ENCODE measurements at places on chromosomes 11 and 22.

GRCh38 chr22:38189104-38189503, 7.5 kb upstream of the PLA2G6 start:
- no peak for DNase-seq

GRCh38 chr11:60084631-60085273, 3.7 kb upstream of the MS4A2 start:
- no peak for DNase-seq

GRCh38 chr11:116948391-116948790, 111.0 kb upstream of the APOA1 start:
- DNase-seq: no peak

DNA sequence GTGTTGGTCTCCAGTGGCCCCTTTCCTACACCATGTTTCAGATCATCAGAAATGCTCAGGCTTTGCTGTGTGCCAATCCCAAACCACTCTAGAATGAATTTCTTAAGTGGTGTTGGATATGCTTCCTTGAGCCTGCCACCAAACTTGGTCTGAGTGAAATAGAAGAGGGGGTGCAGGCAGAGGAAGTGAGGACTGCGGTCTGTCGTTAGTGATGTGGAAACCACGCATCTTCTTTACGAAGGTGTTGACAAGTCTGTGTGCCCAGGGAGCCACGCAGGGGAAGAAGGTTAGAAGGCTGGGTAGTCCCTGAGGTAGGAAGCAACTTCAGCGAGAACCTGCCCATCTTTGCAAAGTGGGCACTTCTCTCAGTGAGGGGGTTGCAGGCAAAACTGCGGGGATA, 187.4 kb upstream of the NAV2 start:
- no peak for DNase-seq

GRCh38 chr11:112587664-112588063, 327.0 kb upstream of the PLET1 start:
- DNase-seq: no peak

DNA sequence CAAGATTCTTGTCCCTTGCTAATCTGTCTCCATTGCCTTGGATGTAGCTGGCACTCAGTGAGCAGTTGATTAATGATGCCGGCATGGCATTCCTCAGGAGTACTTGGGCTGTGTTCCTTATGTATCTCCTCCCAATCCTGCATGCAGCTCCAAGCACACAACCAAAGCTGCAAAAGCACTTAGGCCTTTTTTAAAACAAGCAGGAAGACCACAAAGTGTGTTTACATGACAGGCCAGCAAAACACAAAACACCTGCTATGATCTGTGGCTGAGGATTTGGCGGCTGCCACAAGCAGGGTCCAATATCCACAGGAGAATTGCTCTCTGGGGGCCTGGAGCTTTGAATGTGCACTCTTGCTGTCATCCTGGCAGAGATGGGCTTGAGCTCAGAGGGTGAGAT, 8.9 kb downstream of the ABTB2 start:
- DNase-seq: no peak

DNA sequence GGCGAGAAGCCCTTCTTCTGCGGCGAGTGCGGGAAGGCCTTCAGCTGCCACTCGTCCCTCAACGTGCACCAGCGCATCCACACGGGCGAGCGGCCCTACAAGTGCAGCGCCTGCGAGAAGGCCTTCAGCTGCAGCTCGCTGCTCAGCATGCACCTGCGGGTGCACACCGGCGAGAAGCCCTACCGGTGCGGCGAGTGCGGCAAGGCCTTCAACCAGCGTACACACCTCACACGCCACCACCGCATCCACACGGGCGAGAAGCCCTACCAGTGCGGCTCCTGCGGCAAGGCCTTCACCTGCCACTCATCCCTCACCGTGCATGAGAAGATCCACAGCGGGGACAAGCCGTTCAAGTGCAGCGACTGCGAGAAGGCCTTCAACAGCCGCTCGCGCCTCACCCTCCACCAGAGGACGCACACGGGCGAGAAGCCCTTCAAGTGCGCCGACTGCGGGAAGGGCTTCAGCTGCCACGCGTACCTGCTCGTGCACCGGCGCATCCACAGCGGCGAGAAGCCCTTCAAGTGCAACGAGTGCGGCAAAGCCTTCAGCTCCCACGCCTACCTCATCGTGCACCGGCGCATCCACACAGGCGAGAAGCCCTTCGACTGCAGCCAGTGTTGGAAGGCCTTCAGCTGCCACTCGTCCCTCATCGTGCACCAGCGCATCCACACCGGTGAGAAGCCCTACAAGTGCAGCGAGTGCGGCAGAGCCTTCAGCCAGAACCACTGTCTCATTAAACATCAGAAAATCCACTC, 12.2 kb downstream of the ZNF74 start:
- DNase-seq: no peak

DNA sequence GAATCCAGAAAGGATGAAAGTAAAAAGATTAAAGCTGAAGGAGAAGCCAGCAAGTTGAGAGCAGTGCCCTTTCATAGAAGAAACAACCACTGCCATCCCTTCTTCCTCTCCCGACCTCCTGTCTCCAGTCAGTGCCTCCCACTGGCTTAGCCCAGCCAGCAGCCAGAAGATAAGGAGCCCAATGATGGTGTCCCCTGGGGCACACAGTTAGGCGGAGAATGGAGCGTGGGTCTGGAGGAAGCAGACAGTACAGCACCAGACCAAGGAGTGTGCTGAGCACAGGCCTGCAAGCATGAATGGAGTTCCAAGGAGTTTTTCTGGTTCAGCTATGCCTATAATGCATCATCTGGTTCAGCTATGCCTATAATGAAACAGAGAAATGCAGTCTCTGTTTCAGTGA, 54.3 kb upstream of the TNRC6B start:
- DNase-seq: no peak

DNA sequence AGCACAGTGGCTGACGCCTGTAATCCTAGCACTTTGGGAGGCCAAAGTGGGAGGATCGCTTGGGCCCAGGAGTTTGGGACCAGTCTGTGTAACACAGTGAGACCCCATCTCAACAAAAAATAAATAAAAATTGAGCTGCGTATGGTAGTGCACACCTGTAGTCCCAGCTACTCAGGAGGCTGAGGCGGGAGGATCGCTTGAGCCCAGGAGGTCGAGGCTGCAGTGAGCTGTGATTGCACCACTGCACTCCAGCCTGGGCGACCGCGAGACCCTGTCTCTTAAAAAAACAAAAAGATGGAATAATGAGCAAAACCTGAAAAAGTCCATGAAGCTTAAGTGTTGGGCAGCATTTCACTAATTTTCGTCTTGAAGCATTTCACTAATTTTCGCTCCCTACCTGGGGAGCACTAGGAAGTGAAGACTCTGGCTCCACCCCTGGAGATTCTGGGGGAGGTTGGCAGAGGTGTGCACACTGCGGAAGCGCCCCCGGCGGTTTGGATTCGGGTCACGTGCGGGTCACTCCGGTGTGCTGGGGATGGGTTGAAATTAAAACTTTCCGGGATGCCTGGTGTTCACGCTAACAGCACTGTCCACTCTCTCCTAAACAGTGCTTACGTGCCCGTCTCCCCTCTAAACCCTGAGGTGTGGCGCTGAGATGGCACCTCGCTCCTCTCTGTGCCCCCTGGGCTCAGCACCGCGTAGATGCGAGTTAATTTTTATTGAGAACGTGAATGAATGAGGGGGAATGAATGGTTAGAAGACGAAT, 906 bp upstream of the NAA40 start:
- peak; percentile 59 for DNase-seq

- DNase-seq: no peak
These were observed 24.6 kb downstream of the SDHAF2 start for GRCh38 chr11:61454520-61454919.

GRCh38 chr11:914204-914603, 3.6 kb upstream of the CHID1 start:
- no peak for DNase-seq

DNA sequence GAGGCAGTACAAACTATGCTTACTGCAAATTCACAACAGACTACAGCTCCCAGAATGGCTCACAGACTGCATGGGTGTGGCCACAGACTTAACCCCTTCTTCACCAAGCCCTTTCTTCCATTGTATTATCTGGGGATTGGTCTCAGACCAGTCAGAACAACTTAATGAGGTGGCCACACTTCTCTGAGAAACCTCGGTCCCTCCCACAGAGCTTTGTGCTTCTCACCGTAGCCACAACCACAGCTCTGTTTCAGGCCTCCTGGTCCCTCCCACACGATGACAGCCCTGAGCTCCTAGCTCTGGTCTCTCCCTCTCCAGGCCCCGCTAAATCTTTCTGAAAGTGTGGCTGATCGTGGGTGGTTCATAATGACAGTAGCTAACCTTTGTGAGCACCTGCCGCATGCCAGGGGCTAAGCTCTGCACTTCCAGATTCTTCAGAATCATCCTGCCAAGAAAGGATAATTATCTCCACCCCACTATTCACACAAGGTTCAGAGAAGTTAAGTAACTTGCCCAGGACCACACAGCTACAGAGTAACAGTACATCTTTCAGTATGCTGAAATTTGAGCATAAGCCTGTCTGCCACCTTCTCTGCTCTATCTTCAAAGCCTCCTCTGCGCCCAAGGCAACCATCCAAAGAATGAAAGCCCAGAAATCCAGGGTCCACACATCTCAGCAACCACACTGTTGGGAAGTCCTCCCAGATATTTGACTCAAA, 5.4 kb downstream of the PDE2A start:
- no peak for DNase-seq

DNA sequence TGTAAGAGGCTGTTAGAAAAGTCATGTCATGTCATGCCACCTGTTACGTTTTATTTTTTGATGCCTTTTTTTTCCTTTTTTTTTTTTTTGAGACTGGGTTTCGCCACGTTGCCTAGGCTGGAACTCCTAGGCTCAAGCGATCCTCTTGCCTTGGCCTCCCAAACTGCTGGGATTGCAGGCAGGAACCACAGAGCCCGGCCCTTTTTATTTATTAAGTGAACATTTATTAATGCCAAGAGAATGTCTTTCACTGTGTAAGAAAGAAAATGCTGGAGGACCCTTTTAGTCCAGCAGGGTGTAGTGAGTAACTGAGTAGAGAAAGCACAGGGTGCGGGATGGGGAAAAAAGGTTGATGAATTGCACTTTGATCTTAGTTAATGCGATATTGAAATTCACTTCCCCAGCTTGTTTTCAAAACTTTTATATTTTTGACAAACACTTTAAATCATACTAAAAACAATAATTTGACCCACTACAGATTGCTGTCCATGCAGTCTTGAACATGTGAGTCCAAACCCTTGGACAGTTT, 2.3 kb upstream of the XBP1 start:
- no peak for DNase-seq

GRCh38 chr11:47280099-47280498, 10.2 kb downstream of the MADD start:
- no peak for DNase-seq

DNA sequence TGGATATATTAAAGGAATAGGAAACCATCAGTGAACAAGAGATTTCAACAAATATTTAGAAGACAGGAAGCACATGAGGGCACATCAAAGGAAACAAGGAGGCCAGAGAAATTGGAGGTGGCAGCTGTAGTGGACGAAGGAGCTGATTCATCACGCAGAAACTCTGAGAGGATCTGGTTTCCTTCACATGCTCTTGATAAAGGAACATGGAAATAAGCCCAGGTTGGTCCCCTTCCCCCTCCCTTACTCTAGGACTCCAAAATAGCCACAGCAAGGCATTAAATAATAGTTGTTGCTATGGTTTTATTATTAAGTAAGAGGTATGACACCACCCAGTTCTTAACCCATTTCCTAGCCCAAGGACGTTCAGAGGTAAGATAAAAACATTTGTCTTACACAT, 11.3 kb downstream of the IZUMO1R start:
- DNase-seq: no peak

DNA sequence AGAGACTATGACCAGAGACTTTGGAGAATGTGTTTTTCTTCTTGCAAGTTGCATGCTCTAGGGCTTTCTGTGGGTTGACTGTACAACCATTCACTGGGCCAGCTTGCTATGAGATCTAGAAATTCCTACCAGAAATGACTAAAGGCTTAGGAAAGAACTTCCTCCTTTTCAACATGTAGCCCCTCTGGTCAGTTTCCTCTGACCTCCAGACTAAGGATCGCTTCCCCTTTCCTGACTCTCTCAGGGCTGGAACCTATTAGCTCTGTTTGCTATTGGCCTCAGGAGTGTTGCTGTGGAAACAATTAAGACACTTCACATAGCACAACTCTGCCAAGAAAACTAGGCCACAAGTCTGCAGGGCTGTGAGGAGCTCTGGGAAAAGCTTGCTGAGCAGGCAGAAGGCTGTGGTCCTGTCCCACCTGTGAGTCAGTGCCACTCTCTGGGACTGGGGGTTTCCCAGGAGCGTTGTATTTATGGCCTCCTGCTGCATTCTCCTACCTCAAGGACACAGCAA, 10.7 kb downstream of the CRY2 start:
- DNase-seq: no peak

DNA sequence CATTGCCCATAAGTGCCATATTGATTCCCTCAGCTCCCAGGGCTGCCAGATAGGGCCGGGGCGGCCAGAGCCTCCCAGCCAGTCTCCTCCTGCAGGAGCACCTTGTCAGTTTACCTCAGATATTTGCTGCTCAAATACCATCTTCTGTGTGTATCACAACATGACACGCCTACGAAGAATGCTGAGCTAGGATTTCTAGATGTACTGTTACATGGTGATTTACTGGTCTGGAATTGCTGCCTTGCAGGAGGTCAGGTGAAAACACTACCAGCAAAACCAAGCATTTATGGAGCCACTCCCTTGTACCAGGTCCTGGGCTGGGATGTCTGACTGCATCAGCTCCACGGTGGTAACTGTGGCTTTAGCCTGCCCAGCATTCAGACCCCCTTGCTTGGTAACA, 11.8 kb downstream of the MICAL3 start:
- no peak for DNase-seq

- no peak for DNase-seq
These were observed 1223.9 kb downstream of the BRD1 start for GRCh38 chr22:48603621-48604320.

DNA sequence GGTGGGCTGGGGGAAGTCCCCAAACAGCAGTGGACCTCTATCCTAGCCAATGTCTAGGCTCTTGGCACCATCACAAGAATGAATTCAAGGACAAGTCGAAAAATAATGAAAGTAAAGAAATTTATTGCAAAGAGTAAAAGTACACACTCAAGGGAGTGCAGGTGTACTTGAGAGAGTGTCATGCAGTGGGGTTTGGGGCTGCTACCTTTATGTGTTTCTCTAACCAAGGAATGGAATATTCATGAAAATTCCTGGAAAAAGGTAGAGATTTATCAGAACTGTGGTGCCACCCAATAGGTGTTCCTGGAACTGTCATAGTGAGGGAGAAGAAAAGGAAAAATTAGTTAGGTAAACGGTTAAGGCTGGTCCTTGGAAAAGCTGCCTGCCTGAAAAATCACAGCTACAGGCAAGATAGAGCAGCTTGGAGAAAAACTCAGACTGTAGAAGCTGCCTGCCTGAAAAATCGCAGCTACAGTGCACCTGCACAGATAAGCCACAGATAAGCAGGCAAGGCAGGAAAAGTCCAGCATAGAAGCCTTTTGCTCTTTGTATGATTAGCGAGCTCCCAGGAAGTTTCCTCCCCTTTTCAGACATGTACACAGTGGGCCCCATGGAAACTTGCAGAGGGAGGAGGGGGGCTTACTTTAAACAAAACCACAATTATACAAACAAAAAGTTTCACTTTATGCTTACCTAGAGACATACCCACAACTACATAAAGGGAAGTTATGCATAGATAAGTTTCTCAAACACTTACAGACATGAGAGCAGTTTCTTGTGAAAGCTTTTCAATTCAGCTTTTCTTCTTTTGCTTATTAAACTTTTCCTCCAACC, 71.4 kb upstream of the B3GNT6 start:
- no peak for DNase-seq
